Activated naive CD8-positive, alpha-beta T cell treated with anti-CD3 and anti-CD28 coated beads, Interleukin-2, amount 10 ng/mL, durations not matched to agents 7 days and 5 days (primary cell): ENCODE measurements at places on chromosomes 3 and 15. TPM values are rescaled to one million over a fixed set of nuclear protein-coding genes. Genes with fewer than 3 reads are reported as not detected.

The DBR1 gene
- 22.6 TPM for total RNA-seq

The SKIL gene
- total RNA-seq, result 27.9 TPM

The CSPG4 gene
- total RNA-seq, result not detected

The GABRB3 gene
- not detected for total RNA-seq

The SCN10A gene
- total RNA-seq, result not detected

The UACA gene
- 2.8 TPM for total RNA-seq

The TRIM42 gene
- total RNA-seq, result not detected

The GOLGA8G gene
- total RNA-seq, result not detected

The PRR20G gene
- total RNA-seq, result not detected

The SLC28A1 gene
- total RNA-seq, result not detected

The IL5RA gene
- 0.48 TPM for total RNA-seq

The BFSP2 gene
- not detected for total RNA-seq
